ENCODE measurements at places on chromosomes 2 and 18.
A peak's percentile ranks its signal among the peaks of the same experiment; 100 is the strongest.

- no peak for DNase-seq
Measured at GRCh38 chr2:26292646-26293045, 47.9 kb downstream of the HADHB start.

DNA sequence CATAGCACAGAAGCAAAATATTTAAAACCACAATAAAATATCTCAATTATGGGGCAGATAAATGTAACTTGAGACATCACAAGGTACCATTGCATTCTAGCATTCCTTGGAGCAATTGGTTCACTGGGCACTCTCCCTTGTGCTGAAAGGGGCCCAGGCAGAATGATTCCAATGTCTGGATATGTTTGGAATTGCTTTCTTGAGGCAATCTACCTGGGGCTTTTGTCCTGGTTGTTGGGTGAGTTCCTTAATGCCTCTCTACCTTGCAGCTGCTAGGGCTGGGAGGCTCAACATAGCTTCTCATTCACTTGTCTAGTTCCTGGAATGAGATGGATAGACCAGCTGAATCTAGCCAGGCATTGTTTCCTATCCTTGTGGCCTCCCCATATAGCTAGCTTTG is 539.6 kb upstream of the FSHR start:
- no peak for DNase-seq

- no peak for DNase-seq
Measured at GRCh38 chr2:2588777-2589176, 257.7 kb upstream of the MYT1L start.

- no peak for DNase-seq
Measured at GRCh38 chr2:53231908-53232307, 535.7 kb upstream of the CHAC2 start.

DNA sequence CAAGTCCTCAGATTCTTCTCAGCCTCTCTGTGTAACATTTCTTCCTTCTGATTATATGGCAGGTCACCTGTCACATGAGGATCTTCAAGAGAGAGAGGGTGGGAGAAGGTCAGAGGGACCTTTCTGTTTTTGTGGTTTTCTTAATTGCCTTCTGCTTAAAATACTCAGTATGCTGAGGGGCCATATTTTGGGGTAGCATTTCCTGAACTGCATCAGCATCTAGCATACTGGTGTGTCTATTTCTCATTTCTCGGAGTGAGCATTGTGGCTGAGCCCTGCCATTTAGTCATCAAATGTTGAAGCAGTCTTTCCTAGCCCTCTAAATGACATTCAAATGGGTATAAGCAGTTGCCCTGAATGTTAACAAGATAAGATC is 162.7 kb downstream of the MYO3B start:
- DNase-seq = no peak

DNA sequence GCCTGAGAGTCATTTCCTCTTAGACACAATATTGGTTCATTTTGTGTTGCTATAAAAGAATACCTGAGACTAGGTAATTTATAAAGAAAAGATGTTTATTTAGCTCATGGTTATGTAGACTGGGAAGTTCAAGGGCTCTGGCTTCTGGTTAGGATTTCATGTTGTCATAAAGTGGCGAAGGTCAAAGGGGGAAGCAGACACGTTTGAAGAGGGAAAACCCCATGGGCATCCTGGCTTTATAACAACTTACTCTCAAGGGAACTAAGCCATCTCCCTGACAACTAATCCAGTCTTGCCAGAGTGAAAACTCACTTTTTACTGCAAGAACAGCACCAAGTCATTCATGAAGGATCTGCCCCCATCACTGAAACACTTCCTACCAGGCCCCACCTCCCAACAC is 89.7 kb upstream of the RNF152 start:
- no peak for DNase-seq

DNA sequence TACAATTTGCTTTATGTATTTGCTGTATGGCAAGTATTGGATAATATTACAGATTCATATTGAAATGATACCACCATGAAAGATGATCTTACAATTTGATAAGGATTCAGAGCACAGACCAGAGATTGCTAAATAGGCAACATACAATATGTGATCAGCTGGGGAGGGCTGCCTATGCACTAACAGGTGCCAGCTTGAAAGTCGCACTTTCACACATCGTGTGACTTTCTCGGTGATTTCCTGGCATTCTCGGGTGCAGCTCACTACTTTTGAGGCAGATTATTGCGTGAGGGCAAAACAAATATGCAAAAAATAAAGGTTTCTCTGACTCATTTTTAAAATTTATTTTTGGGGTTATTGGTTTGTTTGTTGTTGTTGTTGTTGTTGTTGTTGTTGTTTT is 36.0 kb downstream of the RBMS1 start:
- no peak for DNase-seq

GRCh38 chr18:12747530-12748315 is 44.9 kb downstream of the PSMG2 start:
- no peak for DNase-seq

- DNase-seq = no peak
Measured at GRCh38 chr2:116717832-116718231, 1096.7 kb upstream of the DDX18 start.

DNA sequence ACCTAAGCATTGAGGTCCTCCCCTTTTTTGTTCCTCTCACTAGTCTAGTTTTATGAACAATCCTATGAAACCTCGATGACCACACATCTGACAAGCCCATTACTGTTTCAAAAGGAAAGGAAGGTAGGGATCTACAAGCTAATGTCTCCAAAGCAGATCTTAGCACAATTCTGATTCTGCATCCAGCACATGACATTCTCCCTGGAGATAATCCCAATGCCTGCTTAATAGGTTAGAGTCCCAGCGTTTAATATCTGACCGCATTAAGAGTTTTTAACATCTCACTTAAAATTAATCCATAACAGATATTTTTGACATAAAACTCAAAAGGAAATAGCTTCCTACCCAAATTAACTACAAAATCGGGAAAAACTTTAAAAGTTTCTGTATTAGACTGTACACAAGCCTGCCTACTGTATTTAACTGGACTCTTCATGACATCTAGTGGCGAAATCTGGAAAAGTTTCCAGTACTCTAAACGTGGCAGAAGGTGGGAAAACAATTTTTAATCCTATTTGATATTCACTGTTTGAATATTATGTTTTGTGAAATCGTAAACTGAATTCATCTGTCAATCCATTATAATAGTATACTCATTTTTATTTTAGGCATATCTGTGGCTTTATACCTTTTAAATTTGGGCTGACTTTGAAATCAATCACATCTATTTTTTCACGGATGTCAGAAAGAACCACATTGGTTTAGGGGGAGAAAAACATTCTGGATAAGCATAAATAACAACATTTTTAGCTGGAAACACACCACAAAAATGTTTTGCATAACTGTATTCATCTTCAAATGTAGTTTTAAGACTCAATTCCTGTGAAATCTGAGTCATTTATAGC is 62.4 kb downstream of the TXNL1 start:
- DNase-seq = no peak

DNA sequence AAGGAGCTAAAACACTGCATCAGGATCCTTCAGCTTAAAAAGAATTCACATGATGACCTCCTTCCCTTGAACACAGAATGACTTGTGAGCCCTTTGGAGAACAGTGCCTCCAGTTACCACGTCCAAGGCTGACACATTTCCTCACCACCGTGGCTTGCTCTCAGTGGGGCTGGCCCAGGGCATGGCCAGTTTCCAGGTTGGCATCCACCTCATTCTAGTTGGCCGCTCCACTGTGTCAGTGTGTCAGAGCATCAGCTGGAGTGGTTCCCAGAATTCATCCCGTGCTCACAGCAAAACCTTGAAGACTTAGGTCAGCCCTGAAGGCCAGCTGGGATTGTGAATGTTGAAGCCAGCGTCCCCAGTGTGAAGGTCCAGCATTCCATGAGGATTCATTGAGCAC is 158.5 kb downstream of the INSIG2 start:
- DNase-seq = no peak

GRCh38 chr2:23789012-23789411 is 137.9 kb downstream of the ATAD2B start:
- no peak for DNase-seq

- no peak for DNase-seq
Measured at GRCh38 chr2:101063352-101064124, 61.4 kb downstream of the RPL31 start.

GRCh38 chr2:43276266-43276941 is 50.0 kb upstream of the ZFP36L2 start:
- peak; percentile 36 for DNase-seq

- peak; percentile 27 for DNase-seq
Measured at GRCh38 chr2:236162882-236163470, 5.2 kb downstream of the GBX2 start.

DNA sequence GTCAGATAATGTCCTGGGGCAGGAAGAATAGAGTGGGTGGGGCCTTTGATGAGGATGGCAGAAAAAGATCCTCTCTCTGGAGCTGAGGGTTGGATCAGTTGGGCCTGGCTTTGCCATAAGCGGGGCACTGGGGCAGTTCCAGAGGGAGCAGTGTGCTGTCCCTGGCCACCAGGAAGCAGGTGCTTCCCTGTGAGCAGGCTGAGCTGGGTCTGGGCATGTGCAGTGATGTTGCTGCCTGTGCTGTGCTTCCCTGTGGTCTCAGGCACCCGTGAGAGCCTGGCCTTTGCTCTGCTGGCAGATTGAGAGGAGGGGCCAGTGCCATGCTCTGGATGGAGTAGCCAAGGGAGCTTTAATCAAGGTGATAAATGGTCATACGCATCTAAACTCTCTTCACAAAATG is 14.6 kb upstream of the NPPC start:
- DNase-seq = no peak

GRCh38 chr2:157940024-157940423 is 63.9 kb upstream of the ACVR1 start:
- no peak for DNase-seq

DNA sequence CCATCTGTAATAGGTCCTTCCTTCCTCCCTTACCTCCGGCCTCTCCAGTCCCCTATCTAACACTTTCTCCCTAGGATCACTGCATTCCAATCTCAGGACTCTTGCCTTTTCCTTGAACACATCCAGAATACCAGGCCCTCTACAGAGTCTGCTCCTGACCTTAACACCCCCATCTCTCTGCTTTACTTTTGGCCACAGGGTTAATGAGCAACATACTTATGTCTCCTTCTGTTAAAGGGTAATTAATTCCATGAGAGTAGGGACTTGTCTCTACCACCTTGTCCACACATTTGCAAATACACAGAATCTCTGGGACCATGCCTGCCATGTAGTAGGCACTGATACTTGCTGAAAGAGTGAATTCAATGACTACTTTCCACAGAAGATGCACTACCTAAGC is 94.9 kb downstream of the COBLL1 start:
- DNase-seq = no peak

- no peak for DNase-seq
Measured at GRCh38 chr2:208648368-208648767, 241.8 kb downstream of the PTH2R start.

GRCh38 chr18:73462092-73462491 is 594.3 kb upstream of the NETO1 start:
- DNase-seq = no peak

DNA sequence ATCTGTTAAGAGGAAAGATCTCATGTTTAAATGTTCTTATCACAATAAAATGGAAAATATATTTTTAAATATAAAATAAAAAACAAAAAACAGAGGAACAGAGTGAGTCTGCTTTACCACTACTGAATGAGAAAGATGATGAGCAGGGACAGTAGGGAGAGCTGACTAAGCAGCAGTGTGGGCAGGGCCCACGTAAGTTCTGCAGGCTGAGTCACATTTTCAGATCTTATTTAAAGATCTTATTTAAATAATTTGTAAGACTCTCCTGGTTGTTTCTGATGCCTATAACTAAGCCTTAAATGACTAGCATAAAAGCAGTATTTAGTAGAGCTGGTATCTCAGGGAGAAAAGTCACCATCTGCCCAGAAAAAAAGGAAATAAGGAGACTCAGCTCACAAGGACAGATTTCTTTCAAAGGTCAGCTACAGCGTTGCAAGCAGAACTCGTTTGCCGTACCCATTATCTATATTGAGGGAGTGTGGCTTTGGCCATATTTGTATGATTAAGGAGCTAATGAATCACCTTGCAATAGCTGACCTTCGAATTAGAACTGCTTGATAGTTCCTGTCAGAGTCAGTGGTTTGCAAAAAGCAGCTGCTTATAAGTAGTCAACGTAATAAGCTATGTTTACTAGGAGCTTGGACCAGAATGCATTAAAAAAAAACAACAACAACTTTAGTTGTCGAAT is 322.1 kb upstream of the CHAC2 start:
- DNase-seq = no peak

DNA sequence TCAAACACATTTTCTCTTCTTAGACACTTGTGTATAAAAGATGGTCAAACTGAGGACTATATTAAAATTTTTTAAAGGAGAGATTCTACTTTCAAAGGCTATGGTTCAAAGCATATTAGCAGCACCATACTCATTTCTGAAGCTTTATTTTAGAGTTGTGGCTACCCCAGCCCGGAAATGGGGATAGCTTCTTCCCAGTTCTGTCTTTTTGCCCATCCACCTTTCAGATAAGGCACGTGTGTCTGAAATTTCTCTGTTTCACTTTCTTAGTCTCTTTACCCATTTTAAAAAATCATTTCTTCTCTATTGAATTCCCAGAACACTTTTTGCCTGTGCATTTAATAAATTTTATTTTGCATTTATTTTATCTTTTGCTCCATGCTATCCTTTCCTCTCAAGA is 431.5 kb downstream of the RNF144A start:
- no peak for DNase-seq

DNA sequence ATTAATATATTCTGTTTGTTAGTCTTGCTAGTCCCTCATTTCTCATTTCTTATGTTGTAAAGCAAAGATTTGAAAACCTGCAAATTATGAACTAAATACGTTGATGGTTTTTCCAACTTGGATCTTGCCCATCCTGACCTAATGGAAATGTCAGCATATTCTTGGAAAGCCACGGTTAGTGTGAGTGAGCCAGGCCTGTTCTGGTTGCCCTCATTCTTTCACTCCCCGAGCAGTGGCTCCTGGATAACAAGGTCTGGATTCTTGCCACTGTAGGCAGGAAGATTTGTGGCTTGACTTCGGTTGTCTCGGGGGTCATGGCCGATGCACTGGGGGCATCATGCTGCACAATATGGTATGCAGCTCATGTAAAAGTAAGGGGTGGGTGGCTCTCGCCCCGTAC is 359.1 kb downstream of the MEIS1 start:
- peak; percentile 20 for DNase-seq

DNA sequence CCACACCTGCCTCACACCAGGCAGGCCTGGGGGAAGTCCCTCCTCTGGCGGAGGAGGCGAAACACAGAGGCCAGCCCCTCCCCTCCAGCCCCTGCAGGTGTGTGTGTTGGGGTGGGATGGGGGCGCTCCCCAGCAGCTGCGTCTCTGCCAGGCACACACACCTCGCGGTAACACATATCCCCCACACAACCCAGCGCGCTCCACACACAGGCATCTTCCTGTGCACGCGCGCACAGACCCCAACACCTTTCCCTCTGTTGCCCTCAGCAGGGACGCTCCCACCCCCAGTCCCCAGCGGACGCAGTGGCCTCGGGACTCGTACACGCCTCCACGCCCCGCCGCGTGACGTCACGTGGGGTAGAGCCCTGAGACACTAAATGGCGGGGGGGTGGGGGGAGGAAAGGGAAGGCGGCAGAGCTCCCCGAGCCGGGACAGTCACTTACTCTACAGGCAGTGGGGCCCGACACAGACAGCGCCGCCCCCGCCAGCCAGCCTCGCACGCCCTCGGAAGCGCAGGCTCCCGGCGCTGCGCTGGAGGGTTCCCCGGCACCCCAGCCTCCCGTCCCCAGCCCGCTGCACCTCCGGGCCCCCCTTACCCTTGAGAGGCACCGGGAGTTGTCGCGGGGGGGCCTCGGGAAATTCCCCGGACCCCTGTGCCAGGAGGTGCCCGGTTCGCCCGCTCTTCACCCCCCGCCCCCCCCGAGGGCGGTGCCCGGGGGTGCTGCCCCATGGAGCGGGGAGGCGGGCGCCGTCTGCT is at the start of gene WNT10A:
WNT10A (plus strand) TSS at position 751 of the 757 bp plus-strand sequence. CDS start 144 bp downstream, outside the sequence.
- DNase-seq = no peak

GRCh38 chr18:48519431-48520100 is 19.3 kb upstream of the CTIF start:
- no peak for DNase-seq

All from right kidney (tissue), 9 donors.